ACHN (cell line): ENCODE measurements at places on chromosomes 4 and X.
A peak's percentile ranks its signal among the peaks of the same experiment; 100 is the strongest.

DNA sequence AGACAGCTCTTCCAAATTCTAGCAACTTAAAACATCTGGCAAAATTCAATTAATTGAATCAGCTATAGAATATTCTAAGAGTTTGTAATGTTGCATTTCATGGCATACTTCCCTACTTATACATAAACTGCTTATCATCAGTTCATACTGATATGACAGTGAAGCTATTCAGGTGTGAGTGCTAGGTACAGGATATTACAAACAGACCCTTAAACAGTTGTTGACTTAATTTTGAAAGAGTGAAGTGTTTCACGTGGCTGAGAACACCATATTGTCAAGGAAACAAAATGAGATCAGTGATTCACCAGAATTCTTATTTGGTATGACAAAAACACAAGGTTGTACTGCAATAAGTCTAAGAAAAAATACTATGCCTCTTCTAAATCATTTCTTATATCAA, 27.4 kb downstream of the CENPU start:
- no peak for DNase-seq

GRCh38 chr4:153159728-153160221, 44.5 kb upstream of the TRIM2 start:
- no peak for DNase-seq

- no peak for DNase-seq
These were observed 23.1 kb downstream of the BANK1 start for GRCh38 chr4:101813604-101814003.

DNA sequence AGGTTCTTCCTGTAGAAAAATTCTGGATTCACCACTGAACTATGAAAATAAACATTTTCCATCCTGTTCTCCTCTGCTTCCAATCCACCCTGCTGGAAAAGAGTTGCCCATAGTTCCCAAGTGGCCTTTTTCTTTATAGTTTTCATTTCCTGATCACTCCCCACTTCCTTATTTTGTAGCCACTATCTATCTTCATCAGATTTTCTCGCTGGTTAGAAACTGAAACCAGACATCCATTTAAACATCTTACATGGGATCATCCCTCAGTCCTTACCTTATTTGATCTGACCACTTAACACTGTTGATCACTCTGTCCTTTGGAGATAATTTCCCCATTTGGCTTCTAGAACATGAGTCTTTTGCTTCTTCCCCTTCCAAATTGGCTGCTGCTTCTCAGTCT, 42.2 kb upstream of the SCOC start:
- no peak for DNase-seq

GRCh38 chr4:164313853-164314252, 440.1 kb upstream of the SMIM31 start:
- DNase-seq: no peak

DNA sequence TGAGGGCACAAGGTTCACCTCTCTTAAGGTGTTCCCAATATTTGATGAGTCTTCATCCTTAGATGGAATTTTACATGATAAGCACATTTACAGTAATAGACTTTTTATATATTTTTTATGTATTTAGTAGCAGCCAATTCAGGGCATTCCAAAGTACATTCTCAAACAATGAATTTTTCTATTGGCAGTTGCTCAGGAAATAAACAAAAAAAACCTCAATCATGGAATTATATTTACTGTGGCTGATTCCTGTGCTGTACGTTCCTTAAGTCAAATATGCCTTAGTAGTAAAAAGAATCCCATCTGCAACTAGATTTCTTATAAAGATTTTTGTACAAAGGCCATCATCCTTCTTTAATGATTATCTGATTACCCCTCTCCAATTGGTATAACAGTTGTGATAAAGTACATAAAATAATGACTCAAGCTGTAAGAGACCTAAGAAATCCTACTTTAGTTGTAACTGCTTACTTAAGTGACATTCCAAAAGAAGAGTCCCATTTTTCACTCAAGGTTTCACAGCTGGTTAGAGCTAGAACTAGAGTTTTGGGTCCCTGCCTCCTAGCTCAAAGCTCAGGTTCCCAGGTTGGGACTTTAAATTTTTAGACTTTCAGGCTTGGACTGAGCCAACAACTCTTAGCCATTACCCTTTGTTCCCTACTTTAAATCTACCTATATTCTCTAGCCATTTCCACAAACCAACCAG, 152.7 kb downstream of the FHIP1A start:
- no peak for DNase-seq

DNA sequence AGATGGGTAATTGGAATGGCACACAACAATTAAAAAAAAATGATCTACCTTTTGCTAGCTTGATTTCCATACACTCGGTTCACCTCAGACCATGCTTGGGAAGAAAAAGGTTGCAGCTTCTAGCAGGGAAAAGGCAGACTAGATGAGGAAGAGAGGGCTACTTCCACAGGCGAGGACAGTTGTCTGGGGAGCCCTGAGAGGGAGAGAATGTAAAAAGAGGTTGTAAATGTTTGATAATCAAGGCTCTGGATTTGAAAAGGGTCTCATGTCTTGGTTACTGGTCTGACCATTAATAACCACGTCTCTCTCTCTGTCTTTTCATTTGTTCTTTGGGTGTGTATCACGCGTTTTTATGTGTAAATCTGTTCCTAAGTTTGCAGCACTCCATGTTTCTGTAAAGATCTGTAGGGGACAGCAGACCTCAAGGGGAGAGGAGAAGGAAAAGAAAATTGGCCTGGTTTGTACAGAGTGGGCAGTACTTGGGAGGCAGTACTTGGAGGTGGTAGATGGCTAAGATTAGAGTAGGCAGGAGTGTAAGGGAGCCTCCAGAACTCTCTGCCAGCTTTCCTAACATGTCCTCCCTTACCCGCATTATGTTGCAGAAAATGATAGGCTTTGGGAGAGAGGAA, 750 bp downstream of the ARMCX5 start:
- DNase-seq: peak; percentile 0

- DNase-seq: no peak
These were observed 766.1 kb downstream of the KCTD8 start for GRCh38 chr4:43682551-43682950.

DNA sequence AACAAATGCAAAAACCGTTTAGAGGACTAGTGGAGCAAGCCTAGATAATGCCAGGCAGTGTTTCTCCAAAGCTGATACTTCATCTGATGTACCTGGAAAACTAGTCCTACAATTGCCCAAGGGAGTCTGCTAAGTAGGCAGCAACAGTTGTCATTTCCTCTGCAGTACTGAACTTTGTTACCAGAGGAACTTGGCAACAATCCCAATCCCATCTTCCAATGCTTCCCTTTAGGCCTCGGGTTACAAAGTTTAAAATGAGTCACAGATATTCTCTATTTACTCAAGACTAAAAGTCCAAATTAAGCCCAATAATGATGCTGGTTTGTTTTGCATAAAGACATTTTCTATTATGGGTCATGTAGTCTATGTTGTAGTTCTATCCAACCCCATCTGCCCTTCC, 120.0 kb upstream of the GLRA2 start:
- no peak for DNase-seq

DNA sequence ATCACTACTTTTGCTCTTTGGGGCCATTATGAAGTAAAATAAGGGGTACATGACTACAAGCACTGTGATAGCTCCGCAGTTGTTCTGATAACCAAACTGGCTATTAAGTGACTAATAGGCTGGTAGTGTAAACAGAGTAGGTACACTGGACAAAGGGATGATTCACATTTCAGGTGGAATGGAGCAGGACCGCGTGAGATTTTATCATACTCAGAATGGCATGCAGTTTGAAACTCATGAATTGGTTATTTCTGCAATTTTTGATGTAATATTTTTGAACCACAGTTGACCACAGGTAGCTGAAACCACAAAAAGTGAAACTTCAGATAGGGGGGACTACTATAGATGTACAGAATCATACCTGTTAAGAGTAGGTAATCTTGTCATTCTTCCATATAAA, 55.8 kb downstream of the PAK3 start:
- DNase-seq: no peak

GRCh38 chr4:56388306-56388705, 1.0 kb upstream of the AASDH start:
- DNase-seq: no peak

GRCh38 chr4:53748328-53748772, 157.1 kb upstream of the LNX1 start:
- DNase-seq: no peak

- DNase-seq: no peak
These were observed 1800.8 kb upstream of the PCDH10 start for GRCh38 chr4:131348263-131348662.
